ENCODE measurements at places on chromosomes 4 and X. TPM values are rescaled to one million over a fixed set of nuclear protein-coding genes. Genes with fewer than 3 reads are reported as not detected.
A peak's percentile ranks its signal among the peaks of the same experiment; 100 is the strongest.

DNA sequence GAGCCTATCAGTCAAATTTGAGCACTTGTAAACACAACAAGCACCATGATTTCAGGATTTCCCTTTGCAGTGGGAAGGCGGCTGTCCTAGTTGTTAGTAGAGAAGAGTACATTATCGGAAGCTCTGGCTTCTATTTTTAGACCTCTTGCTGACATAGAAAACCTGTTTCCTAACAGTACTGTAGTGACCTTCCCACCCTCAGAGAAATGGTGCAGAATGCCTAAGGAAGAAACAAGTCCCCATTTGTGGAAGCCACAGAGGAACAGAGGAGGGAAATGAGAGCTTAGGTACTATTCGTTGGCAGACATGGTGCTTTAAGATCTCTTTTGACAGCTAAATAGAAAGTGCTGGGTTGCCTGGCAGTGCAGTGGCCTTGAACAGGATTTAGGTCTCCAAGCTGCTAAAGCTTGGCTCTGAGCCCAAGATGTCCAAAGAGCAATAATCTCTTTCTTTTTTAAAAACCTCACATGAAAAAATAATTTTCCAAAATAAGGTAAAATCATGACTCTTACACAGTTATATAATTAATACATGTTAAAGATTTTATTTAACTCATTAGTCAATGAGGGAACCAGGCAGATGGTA is 24.9 kb downstream of the GLRA2 start:
- DNase-seq = no peak

DNA sequence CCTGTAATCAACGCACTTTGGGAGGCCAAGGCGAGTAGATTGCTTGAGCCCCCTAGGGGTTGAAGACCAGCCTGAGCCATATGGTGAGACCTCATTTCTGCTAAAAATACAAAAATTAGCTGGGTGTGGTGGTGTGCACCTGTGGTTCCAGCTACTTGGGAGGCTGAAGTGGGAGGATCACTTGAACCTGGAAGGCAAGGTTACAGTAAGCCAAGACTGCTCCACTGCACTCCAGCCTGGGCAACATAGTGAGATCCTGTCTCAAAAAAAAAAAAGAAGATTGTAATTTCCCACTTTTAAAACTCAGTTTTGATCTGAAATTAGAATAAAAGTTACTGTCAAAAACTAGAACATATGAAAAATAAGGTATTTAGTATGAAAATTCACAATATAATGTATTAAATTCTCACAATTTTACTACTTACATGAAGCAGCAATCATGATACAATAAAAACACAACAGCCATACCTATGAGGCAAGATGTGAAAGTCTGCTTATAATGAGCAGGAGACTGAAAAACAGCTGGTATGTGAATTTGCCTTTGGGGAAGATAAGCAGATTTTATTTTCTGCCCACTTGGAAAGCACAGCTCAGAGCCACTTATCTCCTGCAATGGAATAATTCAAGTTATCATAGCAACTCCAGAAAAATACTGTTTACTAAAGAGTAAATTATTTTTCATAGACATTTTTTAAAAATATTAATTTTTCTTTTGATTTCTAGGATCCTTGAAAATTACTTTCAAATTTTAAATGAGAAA is 50.6 kb downstream of the ZGRF1 start:
- no peak for DNase-seq

DNA sequence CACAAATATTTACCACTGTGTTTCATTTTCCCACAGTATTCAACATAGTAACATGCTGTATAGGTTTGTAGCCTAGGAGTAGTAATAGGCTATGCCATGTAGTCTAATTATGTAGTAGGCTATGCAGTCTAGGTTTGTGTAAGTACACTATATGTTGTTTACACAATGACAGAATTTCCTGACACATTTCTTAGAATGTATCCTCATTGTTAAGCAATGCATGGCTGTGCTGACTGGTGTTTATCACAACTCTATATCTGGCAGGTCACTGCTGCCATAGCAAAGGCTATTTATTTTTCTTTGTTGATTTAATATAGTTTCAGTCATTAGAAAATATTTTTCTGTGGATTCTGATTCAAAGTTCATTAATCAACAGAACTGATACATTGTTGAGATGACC is 108.3 kb upstream of the TEX13A start:
- no peak for DNase-seq

GRCh38 chr4:174061026-174061425 is 222.4 kb downstream of the FBXO8 start:
- no peak for DNase-seq

DNA sequence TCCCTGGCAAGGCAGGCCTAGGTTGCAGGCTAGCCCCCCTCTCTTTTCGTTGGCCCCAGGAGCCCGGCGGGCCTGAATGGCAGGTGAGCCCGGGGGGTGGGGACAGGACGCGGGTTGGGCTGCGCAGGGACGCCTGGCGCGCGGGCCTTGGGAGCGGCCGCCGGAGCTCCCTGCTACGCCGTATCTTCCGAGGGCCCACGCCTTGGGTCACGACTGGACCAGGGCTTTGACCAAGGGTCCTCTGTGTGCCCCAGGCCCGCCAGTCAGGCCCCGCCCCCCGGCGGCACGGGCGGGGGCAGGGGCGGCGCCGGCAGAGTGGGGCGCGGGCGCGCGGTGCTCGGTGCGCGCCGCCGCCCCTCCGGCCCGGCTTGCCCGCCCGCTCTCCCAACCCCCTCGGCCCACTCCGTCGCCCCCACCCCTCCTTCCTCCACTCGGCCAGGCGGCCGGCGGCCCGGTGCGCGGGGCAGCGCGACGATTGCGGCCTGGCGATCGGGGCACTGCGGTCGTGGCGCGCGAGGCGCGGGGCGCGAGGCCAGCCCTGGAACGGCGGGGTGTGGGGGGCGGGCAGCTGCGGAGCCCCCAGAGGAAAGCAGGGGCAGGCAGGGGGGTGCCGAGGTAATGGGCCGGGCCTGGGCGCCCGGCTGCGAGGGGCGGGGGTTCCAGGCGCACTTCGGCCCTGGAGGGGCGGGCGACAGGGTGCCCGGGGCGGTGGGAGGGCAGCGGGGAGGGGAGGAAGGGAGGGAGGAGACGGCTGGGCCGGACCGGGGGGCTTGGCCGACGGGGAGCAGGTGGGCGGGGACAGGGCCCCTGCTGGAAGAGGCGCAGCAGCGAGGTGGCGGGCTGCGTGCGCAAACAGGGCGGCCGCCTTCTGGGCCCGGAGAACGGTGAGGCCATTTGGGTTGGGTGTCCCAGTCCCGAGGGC is at the start of gene PRRG3:
Gene PRRG3 (plus strand): TSS at position 798 of the 922 bp plus-strand sequence. CDS start 3,357 bp downstream, outside the sequence.
- no peak for DNase-seq

DNA sequence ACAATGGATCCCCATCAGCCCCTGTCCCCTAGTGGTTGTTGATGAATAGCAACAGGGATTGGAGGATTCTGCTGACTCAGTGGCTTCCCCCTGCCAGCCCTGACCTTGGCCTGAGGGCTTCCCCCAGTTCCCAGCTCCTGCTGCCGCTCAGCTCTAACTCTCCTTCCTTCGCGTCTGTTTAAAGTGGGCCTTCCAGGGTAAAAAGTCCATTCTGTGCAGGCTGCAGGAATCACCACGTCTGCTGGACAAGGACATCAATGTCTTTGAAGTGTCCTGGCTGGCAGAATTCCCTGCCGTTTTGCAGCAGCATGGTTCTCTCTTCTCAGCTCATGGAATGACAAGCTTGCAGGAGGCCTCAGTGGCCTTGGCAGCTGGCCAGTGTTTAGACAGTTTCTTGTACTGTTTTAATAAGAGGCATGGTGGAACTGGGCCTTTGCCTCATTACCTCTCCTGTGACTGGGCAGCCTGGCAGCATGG is 152.5 kb upstream of the STX18 start:
- DNase-seq = peak; percentile 20

- peak; percentile 42 for DNase-seq
These were observed 81.0 kb upstream of the ZDHHC15 start for GRCh38 chrX:75603833-75604232.

GRCh38 chrX:16589211-16589610 is 60.7 kb upstream of the S100G start:
- peak; percentile 17 for DNase-seq

- DNase-seq = peak; percentile 29
These were observed 72.4 kb upstream of the TLR2 start for GRCh38 chr4:153611679-153612078.

DNA sequence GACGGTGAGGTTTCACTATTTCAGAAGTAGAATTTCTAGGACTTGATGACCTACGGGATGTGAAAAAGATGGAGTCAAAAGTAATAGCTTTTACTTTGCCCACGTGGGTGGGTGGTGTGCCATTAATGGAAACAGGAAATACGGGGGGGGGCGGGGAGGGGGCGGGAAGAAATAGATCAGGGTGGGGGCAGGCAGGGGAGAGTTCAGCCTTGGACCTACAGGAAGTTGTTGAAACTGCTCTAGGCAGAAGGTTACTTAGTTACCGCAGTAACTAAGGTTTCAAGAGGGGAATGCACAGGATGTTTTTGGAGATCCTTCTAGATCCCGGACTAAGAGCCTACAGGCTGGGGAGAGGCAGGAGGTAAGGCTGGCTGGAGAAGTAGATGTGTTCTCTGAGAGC is 3.6 kb upstream of the FHL1 start:
- DNase-seq = peak; percentile 48

DIAPH2 gene
- 13.5 TPM for total RNA-seq
